ENCODE measurements at places on chromosomes 11 and 22.

GRCh38 chr11:101442171-101442570, 141.6 kb downstream of the TRPC6 start:
- DNase-seq: no peak

DNA sequence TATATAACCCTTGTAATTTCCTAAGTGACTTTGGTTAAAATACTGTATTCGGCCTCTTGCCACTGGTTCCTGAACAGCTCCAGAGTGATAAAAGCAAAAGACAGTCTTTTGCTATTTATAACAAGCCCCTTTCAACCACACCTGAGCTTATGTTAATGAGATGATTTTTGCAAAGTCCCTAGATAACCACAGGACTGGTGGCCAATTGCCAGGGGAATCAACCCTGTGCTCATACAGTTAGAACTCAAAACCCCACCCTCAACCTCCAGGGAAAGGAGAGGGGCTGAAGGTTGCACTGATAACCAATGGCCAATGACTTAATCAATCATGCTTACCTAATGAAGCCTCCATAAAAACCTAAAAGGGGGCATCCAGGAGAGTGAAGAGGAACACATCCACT, 77.9 kb downstream of the SIK3 start:
- no peak for DNase-seq

DNA sequence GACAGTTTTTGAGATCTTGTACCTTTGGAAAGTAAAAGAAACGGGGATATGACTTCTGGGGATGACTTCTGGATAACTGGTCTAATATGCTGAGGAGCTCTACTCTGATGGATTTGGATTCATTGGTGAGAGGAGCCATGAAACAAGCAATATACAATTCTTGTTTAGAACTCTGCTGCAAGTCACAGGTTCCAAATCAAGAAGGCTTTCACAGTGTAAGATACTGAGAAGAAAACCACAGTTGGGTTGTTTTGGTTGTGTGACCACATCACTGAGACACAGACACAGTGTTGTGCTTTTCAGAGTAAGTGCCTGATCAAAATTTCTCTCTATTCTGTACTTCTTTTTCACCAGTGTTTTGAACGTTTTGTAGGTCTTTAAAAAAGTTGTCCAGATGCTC, 13.1 kb upstream of the UCP2 start:
- no peak for DNase-seq

DNA sequence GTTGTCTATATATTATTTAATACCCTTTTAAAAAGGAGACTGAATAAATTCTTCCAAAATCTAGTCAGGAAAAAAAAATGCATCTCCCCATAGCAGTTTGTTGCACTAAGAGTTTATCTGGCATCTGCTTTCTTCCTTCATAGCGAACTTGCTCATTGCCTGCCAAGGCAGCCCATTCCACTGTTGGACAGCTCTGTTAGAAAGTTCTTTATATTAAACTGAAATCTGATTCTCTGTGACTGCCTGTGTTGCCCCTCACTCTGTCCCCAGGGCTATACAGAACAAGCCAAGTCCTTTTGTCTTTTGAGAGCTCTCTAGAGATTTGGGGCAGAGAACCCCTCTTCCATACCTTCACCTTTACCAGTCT, 3.3 kb upstream of the CHRDL2 start:
- no peak for DNase-seq

GRCh38 chr11:85810871-85811611, at the start of gene SYTL2:
Gene SYTL2, minus strand, starts transcription at chr11:85811141. Its CDS starts 53,416 bp downstream, at chr11:85757725.
- DNase-seq: peak; percentile 5

DNA sequence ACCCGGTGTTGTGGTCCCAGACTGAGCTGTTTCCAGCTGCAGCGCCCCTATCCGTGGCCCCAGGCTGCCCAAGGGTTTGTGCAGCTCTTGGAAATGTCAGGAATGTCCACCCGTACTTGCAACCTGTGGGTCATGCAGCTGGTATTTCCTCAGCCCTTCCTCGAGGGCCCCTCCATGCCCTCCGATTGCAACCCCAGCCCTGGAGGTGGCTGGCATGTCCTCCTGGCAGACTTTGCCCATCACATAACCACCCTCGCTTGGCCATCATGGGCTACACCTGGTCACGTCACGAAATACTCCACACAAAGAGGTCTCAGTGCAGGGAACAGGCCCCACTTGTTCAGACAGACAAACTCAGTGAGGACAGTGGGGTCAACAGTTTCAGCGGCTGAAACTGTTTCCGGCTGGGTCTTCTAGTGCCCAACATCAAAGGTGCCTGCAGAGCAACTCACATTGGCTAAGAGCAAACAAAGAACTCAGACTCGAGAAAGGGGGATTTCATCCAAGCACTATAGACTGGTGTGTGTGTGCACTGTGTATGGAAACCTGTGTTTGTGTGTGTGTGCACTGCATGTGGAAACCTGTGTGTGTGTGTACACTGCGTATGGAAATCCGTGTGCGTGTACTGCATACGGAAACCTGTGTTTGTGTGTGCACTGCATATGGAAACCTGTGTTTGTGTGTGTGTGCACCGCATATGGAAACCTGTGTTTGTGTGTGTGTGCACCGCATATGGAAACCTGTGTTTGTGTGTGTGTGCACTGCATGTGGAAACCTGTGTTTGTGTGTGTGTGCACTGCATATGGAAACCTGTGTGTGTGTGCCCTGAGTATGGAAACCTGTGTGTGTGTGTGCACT, 72.8 kb upstream of the CCND1 start:
- no peak for DNase-seq

GRCh38 chr11:1350086-1350725, 39.5 kb upstream of the BRSK2 start:
- DNase-seq: no peak

DNA sequence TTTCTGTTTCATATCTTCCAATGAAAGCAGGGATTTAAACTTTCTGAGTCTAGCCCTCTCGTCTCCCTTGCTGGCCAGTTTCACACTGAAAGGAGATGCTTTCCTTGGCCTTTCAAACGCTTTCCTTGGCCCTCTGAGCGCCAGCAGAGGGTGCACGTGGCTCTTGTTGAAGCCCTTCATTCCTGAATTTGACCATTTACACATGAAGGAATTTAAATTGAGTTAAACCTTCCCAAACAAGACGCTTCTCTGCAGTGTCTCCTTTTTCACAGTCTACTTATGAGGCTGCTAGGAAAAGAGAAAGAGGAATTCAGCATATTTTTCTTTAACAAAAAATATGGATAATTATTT, 21.6 kb downstream of the NNMT start:
- no peak for DNase-seq

- no peak for DNase-seq
Measured at GRCh38 chr11:109426442-109427240, 4.7 kb downstream of the C11orf87 start.

DNA sequence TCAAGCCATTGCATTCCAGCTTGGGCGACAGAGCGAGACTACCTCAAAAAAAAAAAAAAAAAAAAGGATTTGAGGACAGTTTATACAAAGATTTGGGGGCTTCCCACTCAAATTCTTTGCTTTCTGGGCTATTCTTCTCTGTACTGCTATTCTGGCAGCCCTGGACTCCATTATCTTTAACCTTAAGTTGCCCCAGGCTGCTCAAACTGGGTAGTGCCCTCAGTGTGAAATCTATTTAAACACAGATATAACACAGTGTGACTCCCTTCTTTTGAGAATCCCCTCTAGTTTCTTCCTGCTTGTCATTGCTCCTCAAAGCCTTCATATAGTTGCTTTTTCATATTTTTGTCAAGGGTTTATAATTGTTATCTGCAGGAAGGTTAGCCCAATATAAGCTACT, 49.5 kb upstream of the WEE1 start:
- DNase-seq: no peak

DNA sequence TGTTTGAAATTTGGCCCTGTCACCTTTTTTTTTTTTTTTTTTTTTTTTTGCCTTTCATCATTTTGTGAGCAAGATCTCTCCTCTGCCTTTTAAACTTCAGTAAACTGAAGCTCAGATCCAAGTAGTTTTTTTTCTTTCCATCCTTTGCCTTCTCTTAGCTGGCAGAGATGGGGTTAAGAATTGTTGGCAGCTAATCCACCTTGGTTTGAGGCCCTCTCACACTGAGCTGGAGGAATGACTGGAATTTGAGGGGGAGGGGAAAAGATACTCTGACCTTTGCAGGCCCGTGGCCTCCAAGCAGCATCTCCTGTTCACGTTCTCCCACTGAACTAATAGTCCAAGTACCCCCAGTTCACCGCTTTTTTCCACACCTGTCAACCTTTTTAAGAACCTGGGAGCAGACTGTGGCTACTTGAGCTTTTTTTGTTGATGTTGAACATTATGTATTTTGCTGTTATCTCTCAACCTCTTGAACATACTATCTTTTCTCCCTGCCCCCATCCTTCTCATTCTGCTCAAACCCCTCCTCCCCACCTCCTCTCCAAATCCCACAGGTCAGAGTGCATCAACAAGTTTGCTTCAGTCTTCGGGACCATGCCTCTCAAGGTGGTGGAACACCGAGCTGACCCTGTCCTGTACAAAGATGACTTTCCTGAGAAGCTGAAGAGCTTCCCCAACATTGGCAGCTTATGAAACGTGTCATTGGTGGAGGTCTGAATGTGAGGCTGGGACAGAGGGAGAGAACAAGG, 66.2 kb downstream of the ALX4 start:
- no peak for DNase-seq

DNA sequence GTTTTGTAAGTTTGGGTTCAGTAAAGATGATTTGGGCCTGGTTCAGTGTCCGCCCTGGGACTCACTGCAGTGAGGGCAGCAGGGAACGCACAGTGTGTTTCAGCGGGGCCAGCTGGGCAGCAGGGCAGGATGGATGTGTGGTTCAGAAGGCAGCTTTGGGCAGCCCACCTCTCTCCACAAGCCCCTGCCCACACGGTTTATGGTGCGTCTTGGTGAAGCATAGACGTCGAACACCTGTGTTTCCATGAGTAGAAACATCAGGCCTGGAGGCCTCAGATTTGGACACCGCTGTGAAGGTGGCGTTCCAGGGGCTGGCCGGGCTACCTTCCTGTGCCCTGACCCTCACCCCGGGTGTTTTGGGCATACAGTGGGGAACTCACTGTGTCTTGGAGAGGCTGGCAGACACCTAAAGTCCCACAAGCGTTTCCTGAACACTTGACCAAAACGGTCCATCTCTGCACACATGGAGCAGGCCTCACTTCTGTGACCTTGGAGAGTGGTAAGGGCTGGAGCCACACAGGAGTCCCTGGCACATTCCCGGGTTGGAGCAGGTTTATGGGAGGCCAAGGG, 59.0 kb downstream of the ST14 start:
- no peak for DNase-seq

DNA sequence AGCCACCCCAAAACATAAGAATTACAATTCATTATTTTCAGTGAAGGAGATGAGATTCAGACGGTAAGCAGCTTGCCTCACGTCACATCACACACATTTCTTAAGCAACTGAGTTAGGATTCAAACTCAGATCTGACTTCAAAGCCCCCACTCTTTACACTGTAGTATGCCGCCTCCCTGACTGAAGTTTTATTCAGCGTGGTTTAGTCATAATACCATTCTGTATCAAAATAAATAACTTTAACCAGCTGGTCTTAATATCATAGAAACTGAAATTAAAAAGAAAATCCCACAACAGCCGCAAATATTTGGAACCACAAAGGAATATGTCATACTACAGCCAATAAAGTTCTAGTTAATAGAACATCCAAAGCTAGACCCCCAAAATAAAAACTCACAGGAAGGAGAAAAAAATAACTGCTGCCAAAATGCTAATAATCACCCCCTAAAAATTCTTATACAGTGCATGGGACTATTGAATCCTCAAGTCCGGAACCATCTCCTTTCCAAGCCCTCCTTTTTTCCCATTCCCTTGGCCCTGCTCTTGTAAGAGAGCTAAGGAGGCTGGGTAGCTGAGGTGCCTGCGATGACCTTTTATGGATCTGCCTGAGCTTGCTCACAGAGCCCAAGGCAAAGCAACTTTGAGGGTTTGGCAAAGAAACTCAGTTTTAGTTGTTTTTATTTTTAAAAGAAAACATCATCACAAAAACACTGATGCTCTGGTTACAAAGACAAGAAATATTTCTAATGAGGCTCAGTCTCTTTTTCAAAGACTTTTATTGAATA, 334.5 kb downstream of the TTC28 start:
- DNase-seq: no peak

DNA sequence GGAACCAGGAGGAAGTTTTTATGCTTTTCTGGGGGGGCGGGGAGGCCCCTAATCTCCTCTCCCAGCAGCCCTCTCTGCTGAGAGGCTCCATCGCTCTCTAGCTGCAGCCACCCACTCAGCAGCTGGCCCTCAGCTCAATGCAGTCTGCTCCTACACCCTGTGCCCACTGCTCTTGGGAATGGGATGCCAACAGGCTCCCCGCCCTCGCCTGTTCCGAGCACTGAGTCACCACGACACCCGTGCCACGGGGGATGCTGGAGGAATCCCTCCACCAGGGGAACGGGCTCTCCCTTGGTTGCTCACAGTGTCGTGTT, 23.5 kb upstream of the SUSD2 start:
- no peak for DNase-seq

DNA sequence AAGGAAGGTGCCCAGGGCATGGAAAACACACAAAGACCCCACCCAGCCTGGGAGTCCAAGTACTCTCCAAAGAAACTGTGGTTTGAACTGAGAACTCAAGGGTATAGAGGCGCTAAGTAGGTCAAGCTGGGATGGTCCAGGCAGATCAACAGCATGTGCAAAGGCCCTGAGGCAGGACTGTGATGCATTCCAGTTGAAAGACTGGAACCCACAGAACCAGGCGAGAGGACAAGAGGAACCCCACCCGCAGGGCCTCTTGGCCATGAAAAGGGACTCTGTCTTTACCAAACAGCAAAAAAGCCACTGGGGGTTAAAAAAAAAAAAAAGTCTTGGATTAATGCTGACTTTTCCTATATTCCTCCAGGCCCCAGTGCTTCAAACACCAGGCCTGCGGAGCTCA, 14.3 kb downstream of the CARD10 start:
- no peak for DNase-seq

GRCh38 chr11:40517122-40517521, 942.3 kb downstream of the LRRC4C start:
- no peak for DNase-seq

DNA sequence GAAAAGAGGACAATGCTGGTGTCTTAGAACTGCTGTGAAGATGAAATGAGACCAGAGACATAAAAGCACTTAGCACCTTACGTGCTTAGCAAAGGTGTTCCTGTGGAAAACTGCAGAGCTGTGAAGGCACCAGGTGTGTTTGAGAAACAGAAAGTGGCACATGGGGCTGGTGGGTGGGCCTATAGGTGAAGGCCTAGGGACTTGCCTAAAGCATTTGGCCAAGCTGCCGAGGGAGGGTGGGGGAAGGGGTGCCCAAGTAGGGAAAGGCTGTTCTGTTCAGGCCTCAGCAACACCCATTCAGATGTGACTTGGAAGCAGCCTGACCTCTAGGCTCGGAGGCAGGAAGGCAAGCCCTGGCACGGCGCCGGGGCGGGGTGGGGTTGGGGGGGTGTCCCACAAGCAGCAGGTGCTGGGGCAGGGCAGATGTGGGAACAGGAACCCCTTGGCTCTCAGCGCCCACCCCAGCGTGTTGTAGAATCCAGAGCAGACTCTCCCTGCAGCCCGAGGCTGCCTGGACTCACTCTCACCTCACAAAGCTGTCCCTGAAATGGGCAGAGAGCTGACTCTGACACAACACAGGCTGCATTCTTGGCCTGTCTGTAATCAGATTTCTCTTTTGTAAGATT, 366.7 kb upstream of the NARS2 start:
- no peak for DNase-seq

Measured in HL-60 (cell line).